ENCODE measurements at places on chromosomes 1 and 21.

GRCh38 chr1:31744165-31744888 is 19.8 kb downstream of the ADGRB2 start:
- no peak for DNase-seq

DNA sequence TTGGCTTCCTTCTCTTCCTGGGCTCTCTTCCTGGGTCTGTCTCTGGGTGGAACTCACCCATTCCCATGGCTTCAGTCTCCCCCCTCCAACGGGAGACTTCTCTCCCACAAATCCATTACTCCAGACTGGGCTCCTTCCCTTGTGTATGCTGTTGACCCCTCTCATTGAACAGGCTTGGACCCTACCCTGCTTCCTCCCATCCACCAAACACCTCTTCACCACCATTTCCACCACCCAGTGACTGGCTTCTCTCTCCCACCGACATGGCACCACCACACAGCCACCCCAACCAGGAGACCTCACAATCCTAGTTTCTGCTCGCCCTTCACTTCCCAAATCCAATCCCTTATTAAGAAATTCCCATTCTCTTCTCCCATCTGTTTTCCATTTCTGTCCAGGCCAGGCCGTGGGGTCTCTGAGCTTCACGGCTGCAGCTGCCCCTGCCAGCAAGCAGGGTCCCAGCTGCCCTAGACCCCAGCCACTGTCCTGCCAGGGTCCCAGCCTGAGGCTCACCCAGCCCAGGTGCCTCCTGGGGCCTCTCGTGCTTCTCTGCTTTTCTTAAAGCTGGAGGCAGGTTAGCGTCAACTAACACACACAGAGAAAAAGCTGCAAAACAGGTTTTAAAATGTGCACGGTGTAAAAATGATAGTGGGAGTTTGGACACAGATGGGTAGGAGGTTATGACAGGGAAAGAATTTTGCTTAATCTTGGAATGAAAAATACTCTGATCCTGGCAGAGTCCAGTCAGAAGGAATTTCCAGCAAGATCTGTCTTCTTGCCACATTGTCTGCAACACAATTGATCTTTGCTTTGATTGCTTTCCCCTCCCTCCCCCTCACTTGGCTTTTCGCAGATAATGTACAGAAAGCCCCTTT is 383.8 kb upstream of the VAMP3 start:
- DNase-seq, result peak; percentile 36

- no peak for DNase-seq
These were observed 194.3 kb upstream of the RGS18 start for GRCh38 chr1:191963781-191964455.

DNA sequence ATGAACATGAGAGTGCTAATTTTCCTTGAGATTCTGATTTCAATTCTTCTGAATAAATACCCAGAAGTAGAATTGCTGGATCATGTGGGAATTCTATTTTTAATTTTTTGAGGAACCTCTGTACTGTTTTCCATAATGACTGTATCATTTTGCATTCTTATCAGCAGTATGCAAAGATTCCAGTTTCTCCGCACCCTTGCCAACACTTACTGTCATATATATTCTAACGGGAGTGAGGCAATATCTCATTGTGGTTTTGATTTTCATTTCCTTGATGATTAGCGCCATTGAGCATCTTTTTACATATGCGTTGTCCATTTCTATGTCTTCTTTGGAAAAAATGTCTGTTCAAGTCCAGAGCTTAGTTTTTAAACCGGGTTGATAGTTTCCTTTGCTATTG is 33.2 kb downstream of the VCAM1 start:
- no peak for DNase-seq

GRCh38 chr1:26287811-26288210 is 7.9 kb downstream of the SH3BGRL3 start:
- DNase-seq, result no peak

DNA sequence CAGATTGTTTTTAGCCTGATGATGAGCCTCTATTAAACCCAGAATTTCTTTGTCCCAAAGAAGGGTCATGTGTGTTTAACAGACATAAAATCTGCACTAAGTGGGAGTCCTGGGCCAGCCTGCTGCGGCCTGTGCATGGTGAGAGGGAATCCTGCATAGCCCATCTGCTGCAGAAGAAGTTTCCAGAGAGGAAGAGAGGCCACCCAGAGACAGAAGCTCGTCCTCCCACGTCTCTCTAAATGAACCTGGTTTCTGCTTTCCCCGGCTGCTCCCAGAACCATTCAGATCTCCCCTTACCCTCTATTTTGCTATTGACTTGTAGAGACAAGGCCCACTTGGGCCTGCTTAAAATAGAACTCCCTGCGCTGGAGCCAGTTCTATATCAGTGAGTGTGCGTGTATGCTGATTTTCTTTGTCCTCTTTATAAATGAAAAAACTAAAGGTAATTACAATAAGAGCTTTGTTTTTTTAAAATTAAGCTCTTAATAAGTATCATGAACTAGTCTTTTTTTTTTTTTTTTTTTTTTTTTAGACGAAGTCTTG is 142.8 kb upstream of the RAB4A start:
- DNase-seq, result no peak

DNA sequence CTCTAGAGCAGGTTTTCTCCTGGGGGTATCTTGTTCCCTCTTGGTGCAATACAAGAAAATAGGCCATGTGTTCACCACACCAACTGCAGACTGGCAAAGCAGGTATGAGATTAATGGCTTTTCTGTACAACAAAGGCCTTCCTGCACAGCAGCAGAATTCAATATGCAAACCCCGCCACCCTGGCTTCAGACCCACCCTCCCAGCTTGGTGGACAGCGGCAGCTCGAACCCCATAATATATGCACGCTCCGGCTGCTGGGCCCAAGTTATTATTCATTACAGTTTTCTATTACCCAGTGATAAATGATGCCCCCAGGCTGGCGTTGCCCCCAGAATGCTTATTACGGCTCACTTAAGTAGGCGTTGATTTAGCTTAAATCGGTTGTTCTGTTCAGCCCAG is 144.2 kb downstream of the RRAGC start:
- no peak for DNase-seq

DNA sequence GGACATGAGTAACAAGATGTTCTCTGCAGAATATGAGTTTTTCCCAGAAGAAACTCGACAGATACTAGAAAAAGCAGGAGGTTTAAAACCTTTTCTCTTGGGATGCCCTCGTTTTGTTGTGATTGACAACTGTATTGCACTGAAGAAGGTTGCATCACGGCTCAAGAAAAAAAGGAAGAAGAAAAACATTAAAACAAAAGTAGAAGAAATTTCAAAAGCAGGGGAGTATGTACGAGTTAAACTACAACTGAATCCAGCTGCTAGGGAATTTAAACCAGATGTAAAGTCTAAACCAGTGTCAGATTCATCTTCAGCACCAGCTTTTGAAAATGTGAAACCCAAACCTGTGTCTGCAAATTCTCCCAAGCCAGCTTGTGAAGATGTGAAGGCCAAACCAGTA is 92.5 kb downstream of the TTC3 start:
- DNase-seq, result peak; percentile 32

GRCh38 chr21:21232320-21232719 is 234.1 kb downstream of the NCAM2 start:
- peak; percentile 67 for DNase-seq

DNA sequence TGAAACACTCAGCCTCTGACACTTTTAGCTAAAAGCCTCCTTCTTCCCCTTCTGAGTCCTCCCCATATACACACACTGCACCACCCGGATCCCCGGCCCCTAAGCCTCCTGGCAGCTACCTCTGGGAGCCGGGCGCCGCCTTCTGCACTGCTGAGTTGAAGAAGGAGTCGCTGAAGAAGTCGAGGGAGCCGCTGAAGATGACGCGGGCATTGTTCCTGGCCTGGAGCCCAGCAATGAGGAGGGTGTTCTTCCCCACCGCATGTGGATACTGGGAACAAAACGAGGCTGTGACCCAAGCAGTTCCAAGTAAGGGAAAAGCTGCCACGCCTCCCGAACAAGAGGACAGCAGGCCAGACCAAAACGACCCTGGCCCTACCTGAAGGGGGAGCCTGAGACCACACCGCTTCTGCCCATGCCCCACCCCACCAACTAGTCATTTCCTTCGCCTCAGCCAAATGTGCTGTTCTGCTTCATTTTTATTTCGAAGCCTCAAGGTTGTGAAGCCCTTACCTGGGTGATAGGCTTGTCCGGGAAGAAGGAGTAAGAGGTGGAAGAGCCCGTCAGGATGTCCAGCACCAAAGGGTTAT is 7.0 kb downstream of the DDOST start:
- DNase-seq, result no peak

DNA sequence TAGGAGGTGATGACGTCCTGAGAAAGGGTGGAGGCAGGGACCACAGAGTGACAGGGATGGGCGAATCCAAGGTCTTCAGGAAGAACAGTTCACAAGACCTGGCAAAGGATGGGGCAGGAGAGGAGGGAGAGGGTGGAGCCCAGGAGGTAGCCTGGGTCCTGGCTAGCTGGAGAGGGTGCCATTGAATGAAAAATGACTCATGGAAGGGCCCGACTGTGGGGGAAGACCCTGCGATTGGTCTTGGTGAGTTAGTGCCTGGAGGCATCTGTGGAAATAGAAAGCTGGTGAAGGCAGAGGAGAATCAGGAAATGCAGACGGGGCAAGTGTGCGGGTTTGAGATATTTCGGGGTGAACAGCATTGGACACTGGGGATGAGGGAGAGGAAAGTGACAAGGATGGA is 60.3 kb upstream of the SLC45A1 start:
- no peak for DNase-seq

DNA sequence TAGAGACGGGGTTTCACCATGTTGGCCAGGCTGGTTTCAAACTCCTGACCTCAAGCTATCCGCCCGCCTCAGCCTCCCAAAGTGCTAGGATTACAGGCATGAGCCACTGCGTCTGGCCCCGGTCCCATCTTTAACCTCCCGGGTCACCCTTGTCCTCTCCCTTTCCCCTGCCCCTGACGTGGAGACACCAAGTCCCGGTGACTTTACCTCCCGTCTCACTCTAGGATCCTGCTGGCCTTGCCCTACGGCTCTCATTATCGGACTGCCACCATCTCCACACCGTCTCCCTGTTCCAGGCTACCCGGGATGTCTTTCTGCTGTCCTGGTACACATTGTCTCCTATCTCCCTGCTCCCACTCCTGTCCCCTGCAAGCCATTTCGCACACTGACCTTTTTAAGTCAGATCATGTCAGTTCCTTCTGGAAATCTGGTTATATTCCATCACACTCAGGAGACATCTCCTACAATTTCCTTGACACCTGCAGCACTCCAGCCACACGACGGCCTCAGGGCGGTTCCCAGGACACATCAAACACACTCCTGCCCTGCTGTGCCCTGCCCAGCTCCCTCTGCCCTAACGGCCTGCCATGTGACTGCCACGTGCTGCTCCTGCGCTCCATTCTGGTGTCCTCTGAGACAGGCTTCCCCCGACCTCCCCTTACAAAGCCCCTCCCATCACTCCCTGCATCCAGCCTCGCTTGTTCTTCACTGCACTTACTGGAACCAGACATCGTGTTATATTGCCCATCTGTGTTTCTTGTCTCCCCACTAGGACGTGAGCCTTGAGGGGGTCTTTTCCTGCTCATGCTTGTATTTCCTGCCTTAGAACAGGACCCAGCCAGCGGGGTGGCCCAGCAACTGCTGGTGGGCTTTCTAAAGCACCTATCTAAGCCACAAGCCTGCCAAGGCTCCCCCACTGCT is 32.7 kb downstream of the TTC39A start:
- no peak for DNase-seq

GRCh38 chr1:189424746-189425331 is 1052.8 kb downstream of the BRINP3 start:
- DNase-seq, result no peak

DNA sequence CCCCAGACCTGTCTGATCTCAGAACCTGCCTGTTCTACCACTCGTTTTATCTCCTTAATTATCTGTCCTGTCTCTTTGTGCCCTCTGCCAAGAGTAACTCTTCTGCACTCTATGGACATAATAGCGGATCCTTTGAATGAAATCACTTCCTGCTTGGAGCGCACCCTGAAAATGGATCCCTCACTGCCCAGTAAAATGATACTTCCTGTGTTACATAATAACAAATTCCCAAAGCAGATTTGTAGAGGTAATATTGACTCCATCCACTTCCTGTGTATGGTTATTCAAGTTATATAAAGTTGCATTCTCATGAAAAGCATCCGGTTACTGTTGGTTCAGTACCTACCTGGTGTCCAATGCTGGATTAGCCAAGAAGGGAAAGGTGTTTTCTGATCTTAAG is 246.0 kb downstream of the TRABD2B start:
- no peak for DNase-seq

DNA sequence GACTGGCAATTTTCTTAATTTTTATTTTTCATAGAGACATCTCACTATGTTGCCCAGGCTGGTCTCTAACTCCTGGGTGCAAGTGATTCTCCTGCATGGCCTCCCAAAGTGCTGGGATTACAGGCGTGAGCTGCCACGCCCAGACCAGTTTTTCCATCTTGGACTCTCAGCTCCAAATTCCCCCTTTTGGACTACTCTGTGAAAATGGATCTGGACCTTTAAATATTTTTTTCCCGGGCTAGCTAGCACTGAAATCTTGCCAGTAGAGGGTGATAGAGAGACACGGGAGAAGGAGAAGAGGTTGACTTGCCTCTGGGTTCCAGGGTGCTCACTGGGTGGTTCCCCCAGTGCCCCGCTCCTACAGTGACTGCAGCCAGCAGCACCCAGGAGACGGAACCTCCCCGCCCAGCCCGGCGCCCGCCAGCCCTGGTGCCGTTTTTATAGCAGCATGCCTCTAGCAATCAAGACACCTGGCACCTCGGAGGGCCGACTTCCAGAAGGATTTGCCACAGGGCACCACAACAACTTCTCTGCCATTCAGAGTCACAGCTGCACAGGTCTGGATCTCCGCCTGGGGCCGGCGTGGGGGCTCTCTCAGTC is 34.7 kb upstream of the SCCPDH start:
- DNase-seq, result peak; percentile 87

DNA sequence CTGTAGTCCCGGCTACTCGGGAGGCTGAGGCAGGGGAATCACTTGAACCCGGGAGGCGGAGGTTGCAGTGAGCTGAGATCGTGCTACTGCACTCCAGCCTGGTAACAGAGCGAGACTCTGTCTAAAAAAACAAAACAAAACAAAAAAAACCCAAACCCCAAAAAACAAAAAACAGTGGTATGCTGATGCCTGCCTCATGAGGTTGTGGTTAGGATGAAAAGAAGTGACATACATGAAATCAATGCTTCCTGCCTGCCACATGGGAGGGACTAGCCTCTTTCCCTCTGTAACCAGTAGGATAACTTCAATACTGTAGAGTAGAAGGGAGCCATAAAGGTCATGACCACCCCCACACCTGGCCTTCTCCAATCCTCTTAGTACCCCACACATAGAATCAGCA is 55.2 kb downstream of the TENT5C start:
- no peak for DNase-seq

- DNase-seq, result no peak
These were observed 20.8 kb upstream of the RGS2 start for GRCh38 chr1:192787914-192788585.
